ENCODE measurements at places on chromosomes 13 and 19.

DNA sequence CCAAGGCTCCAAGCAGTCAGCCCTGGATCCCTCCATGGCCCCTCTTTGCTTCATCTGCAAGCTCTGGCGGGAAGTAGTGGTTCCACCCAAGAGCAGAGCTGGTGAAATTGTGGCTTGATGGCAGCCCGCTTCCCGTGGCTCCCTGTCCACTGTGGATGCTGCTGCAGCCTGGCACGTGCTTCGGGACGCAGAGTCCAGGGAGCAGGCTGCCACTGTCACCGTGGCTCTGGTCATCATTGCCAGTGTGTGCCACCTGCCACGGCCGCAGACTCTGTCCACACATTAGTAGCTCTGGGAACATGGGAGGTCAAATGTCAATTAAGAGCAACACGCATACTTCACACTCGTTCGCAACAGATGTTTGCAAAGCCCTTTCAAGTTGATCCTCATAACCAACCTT, 40.8 kb upstream of the RNF17 start:
- no peak for DNase-seq

DNA sequence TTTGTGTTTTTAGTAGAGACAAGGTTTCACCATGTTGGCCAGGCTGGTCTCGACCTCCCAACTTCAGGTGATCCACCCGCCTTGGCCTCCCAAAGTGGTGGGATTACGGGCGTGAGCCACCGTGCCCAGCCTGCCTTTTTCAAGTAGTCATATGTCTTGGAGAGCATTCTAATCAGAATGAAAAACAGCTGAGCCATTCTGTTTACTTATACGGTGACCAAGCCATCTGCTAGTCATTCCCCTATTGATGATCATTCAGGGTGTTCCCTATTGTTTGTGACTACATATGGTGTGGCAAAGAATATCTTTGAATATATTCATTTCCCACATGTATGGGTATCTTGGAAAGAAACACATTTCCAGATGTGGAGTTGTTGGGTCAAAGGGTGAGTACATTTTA, 17.2 kb downstream of the BLOC1S3 start:
- no peak for DNase-seq

DNA sequence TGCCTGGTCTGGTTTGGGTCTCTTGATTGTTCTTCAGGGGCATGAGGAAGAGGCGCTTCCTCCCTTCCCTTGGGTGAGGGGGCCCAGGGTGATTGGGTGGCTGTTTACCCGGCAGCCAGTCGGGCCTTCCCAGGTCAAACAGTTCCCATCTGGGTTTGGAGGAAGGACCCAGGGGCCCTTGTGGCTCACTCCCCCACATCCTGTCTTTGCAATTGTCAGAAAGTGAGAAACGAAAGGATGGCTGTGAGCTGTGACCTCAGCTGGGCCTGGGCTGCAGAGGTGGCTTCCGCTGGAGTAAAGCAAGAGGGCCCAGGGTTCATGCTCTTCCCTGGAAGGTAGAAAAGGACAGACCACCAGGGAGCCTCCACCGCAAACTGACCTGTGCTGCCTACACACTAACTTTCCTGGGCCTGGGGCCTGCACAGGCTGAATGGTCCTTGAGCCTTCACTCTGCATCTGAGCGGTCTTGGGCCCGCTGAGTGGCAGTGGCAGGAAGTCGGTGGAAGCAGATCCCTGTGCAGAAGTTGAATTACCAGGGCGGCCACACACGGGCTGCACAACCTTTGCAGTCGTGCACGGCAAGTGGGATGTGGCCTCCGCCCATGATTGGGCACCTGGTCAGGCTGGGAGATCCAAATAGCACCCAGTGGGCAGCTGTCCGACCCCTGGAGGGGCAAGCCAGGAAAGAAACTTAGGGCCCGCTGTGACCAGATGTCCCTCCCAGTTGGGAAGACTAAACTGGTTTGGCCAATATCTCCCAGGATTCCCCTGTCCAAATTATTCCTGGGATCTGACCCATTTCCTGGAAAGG, 5.3 kb upstream of the CD79A start:
- peak; percentile 87 for DNase-seq

- DNase-seq: no peak
These were observed 12.4 kb downstream of the ERFL start for GRCh38 chr19:41915776-41916414.

DNA sequence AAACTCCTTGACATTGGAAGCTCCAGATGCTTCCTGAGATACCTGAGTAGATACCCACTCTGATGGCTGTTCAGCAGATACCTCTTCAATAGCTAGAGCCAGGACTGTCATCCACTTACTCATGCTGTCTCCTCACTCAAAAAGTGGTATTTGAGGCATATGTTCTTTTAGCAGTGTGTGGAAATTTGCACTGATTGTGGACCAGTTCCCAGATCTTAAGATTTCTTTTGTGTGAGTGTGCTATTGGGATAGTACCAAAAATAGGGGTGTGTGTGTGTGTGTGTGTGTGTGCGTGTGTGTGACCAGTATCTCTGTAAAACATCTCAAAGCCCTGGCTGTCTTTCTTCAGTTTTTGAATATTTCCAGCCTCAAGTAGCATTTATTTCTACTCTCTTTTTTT, 108.3 kb downstream of the SLITRK5 start:
- no peak for DNase-seq

GRCh38 chr13:32432856-32433255, 4.9 kb upstream of the N4BP2L1 start:
- DNase-seq: no peak

DNA sequence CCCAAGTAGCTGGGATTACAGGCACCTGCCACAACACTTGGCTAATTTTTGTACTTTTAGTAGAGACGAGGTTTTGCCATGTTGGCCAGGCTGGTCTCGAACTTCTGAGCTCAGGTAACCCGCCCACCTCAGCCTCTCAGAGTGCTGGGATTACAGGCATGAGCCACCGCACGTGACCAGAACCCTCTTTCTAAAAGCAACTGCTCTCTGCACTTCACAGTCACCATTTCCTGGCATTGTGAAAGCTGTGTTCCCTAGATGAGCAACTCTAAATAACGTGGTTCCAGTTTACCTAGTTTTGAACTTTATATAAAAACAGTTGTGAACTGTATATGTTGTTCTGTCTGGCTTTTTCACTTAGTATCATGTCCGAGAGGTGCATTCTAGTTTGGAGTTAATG, 152.9 kb downstream of the SIPA1L3 start:
- DNase-seq: peak; percentile 47

- no peak for DNase-seq
These were observed 375.9 kb downstream of the EFNB2 start for GRCh38 chr13:106159295-106160195.

- DNase-seq: no peak
These were observed 696.2 kb upstream of the SLITRK5 start for GRCh38 chr13:86974995-86975328.

DNA sequence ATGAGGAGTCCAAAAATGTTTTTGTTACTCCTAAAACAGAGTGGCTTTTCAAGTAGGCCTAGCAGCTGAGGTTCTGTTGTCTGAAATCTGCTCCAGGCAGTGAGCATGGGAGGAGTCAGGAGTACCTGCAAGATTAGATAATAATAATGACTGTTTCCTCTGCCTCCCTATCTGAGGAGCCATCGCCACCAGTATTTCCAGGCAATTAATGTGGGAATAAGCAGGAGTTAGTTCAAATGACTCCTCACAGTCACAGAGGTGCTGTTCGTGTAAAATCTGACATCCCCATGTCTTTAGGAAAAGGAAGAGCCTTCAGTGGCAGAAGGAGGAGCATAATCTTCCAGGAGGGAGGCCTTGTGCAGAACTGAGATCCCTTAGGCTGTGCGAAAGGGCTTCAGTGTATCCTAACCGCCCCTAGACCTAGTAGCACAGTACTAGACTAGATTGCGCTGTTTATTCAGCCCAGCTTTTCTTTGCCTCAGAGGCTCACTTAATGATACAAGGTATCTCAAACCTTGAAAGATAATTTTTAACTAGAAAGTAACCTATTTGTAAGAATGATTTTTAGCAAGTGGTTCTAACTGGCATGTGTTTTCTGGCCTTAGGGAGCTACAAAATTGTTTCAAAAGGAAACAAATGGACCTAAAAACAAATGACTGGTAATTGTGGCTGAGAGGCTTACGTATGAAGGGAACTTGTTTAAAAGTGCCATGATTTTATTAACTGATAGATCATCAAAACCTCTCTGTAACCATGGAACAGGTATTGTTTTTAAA, 49.0 kb downstream of the FREM2 start:
- DNase-seq: no peak

- DNase-seq: no peak
These were observed 10.3 kb upstream of the FUT5 start for GRCh38 chr19:5880604-5881078.

DNA sequence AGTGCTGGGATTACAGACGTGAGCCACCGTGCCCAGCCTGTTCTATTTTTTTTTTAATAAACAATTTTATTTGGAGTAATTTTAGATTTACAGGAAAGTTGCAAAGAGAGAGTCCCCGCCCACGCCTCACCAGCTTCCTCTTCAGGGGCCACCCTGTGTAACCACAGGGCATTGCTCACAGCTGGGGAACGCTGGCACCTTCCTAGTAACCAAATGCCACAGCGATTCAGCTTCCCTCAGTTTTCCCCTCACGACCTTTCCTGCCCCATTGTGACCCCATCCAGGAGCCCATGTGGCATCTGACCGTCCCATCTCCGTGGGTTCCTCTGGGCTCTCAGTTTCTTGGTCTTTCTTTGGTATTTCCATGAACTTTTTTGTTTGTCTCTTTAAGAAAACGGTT, 83.9 kb downstream of the GNG7 start:
- DNase-seq: peak; percentile 64

DNA sequence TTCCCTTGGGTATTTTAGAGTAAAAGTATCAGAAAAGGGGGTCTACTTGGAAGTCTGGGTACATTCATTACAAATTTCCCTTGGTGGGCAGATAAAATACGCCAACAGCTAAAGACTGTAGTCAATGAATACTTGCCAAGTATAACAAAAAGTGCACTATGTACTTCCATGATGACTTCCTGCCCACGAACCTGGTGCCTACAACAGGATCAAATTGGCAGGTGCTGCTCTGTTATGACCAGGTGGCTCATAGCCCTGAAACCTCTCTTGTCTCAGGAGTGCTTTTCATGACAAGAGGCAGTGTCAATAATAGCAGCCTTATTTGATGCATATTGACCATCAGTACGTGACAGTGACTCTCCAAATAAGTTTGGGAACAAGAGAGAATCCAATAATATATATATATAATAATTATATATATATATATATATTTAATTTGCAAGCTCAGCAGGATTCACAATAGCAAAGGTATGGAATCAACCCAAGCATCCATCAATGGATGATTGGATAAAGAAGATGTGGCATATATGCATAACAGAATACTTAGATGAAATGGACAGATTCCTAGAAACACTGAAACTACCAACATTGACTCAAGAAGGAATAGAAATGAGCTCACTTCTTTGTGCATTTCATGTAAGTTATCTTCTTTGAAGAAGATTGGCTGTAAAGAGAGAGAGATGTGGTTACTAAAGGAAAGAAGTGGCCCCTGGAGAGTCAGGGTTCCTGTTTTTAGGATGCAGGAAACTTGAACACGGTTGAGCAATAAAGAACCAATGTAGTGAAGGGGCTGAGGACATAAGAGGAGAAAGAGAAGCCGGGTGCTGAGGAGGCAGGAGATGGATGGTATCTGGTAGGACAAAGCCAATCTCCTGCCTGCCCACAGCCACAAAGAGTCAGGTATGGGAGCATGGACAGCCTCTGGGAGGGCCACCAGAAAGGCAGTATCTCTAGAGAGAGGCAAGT, 52.0 kb upstream of the GTF2F2 start:
- no peak for DNase-seq

GRCh38 chr13:95485518-95486144, 66.9 kb upstream of the CLDN10 start:
- no peak for DNase-seq

DNA sequence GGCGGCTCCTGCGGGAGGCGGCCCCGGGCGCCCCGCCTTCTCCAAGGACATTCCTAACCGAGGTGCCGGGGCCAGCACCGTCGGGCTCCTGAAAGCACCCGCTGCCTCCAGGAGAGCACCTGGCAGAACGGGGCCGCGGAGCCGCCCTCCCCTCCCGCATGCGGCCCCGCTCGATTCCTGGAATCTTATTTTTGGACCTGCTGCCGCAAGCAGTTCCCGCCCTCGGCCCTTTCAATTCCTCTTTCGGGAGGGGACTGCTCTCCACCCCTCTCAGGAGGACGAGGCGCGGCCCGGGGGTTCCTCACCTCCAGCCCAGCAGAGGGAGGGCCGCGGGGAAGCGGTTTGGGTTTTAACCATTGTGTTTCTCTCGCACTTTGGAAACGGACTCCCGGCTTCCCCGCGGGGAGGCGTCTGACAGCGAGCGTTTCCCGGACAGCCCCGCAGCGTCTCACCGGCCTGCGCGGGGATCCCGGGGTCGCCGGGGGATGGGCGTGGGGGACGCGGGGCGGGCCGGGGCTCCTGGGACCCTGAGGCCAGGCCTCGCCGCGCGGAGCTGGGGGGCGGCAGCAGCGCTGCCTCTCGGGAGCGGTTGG, 849 bp downstream of the GAS6 start:
- no peak for DNase-seq

DNA sequence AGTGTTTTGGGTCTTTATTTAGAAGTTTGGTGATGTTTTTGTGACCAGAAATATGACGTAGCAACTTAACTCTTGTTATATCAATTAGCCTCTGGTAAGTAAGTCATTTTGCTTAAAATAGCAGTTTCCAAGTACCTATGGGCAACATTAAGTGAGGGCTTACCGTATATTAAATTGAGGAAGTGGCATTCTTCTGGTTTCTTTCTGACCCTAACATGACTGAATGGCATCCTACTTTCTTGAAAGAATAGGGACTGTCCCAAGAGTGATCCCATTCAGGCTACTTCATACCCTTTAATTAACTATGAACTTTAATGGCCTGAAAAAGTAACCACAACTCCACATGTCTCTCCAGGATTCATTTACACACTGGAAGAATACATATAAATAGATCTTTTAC, 106.6 kb downstream of the MZT1 start:
- DNase-seq: no peak

DNA sequence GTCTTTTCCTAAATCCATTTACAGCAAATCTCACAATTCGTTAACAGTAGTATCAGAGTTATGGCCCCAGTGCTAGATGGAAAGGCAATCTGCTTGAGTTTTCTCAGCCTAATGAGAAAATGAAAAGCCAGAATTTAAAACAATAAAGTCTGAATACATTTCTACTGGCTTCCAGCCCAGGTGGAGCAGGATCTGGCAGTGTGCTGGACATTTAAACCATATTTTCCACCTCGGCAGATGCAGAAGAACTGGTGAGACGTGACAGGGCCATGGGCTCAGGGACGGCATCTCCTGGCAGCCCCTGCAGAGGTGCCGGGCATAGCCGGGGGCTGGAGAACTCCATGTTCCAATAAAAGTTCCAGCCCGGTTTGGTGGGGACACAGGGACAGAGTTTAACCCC, 7.1 kb downstream of the SMIM7 start:
- DNase-seq: no peak
